Activated CD4-positive, alpha-beta memory T cell treated with anti-CD3 and anti-CD28 coated beads for 36 hours (primary cell): ENCODE measurements at places on chromosomes 6 and 20. TPM values are rescaled to one million over a fixed set of nuclear protein-coding genes. Genes with fewer than 3 reads are reported as not detected.
A peak's percentile ranks its signal among the peaks of the same experiment; 100 is the strongest.

Gene MATN4
- 0.95 TPM for total RNA-seq

Gene WFDC12
- total RNA-seq, result not detected

DNA sequence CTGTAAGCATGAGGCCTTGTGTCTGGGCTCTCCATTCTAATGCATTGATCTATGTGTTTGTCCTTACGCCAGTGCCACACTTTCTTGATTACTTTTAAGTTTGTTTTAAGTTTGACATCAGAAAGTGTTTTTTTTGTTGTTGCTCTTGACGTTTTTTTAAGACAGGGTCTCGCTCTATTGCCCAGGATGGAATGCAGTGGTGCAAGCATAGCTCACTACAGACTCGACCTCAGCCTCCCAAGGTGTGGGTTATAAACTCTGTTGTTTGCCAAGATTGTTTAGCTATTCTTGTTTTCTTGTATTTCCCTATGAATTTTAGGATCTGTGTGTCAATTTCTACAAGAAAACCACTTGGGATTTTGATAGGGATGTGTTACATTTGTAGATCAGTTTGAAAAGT lies 5.6 kb downstream of the MCUR1 start:
- H3K27me3 ChIP-seq, result no peaks in the 10 kb centered on the region
- peaks cover 15% of the 10 kb centered on the region for H3K36me3 ChIP-seq
- H3K27ac ChIP-seq, result no peak overlapping the region
- peaks cover 24% of the 10 kb centered on the region for H3K4me1 ChIP-seq

DNA sequence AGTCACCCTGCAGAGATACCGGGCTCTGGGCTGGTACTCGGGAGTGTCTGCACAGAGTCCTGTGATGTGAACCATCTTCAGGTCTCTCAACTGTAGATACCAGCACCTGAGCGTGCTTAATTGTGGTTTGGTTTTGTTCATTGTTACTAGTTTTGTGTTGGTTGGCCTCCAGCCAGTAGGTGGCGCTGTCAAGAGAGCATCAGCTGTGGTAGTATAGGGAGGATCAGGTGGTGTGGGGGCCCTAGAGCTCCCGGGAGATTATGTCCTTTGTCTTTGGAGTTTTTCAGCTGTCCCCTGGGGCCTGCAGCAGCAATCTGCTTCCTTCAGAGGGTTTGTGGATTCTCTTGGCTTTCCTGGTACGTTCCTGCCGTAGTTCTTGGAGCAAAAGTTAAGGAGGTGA lies 67.9 kb downstream of the CDYL start:
- H3K4me1 ChIP-seq, result peaks cover 52% of the 10 kb centered on the region
- H3K4me3 ChIP-seq, result no peak overlapping the region
- peaks cover 40% of the 10 kb centered on the region for H3K36me3 ChIP-seq
- peak; percentile 17 for DNase-seq
- H3K27me3 ChIP-seq, result no peaks in the 10 kb centered on the region

Gene CDSN
- total RNA-seq, result not detected

Gene CASS4
- total RNA-seq, result 7.8 TPM

Gene BANF2
- total RNA-seq, result not detected

- H3K27me3 ChIP-seq, result peaks cover 7% of the 10 kb centered on the region
- H3K4me1 ChIP-seq, result no peaks in the 10 kb centered on the region
These were observed 38.0 kb downstream of the PKHD1 start for GRCh38 chr6:52049252-52050050.

Gene PRRT1
- 0.36 TPM for total RNA-seq

DNA sequence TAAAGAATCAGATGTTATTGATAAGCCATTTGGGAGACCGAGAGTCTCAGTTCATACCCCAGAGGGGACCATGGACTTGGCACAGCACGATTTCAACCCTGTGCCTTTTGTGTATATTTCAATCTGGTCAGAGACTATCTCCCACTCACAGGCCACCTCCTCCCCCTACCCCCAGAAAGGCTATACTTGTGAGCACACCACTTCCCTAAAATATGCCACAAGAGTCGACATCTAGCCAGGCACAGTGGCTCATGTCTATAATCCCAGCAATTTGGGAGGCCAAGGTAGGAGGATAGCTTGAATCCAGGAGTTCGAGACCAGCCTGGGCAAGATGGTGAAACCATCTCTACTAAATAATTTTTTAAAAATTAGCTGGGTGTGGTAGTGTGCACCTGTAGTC lies 13.6 kb upstream of the TCF15 start:
- no peaks in the 10 kb centered on the region for H3K36me3 ChIP-seq
- H3K4me3 ChIP-seq, result no peak overlapping the region
- H3K27ac ChIP-seq, result no peak overlapping the region
- no peaks in the 10 kb centered on the region for H3K4me1 ChIP-seq

- H3K36me3 ChIP-seq, result no peaks in the 10 kb centered on the region
- no peaks in the 10 kb centered on the region for H3K4me1 ChIP-seq
- H3K4me3 ChIP-seq, result no peak overlapping the region
- H3K27ac ChIP-seq, result no peak overlapping the region
- DNase-seq, result no peak
These were observed 138.4 kb upstream of the TNFAIP3 start for GRCh38 chr6:137728386-137729349.

DNA sequence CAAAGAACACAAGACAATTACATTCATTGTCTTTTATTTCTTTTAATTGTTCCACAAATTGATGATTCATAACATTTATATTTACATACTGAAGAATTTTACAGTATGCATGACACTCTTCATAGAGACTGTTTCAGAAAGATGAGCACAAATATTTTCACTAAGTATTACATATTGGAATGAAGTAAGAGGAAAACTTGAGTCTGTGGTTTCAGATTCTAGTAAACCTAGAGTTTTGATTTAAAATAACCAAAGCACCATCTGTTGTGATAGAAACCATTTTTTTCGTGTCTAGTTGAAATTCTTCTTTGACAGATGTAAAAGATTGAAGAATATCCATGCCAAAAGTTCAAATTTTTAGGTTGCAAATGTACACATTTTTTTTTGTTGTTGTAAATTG lies 32.1 kb upstream of the OPN5 start:
- H3K27ac ChIP-seq, result no peak overlapping the region
- peaks cover 4% of the 10 kb centered on the region for H3K4me1 ChIP-seq
- H3K4me3 ChIP-seq, result no peak overlapping the region
- DNase-seq, result no peak

DNA sequence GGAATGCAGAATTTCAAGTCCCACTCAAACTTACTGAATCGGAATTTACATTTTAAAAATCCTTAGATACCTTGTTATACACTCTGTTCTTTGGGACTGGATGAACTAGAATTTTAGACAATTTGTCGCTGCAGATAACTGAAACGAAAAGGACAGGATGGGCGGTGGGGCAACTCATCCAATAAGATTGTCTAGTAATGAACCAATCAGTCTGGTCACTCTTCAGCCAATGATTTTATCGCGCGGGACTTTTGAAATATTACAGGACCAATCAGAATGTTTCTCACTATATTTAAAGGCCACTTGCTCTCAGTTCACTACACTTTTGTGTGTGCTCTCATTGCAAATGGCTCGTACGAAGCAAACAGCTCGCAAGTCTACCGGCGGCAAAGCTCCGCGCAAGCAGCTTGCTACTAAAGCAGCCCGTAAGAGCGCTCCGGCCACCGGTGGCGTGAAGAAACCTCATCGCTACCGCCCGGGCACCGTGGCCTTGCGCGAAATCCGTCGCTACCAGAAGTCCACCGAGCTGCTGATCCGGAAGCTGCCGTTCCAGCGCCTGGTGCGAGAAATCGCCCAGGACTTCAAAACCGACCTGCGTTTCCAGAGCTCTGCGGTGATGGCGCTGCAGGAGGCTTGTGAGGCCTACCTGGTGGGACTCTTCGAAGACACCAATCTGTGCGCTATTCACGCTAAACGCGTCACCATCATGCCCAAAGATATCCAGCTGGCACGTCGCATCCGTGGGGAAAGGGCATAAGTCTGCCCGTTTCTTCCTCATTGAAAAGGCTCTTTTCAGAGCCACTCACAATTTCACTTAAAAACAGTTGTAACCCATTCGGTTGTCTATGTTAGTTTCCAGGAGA lies 41.9 kb upstream of the HFE start:
- H3K27me3 ChIP-seq, result peaks cover 8% of the 10 kb centered on the region
- H3K4me3 ChIP-seq, result peak overlapping the region; percentile 81
- H3K36me3 ChIP-seq, result peaks cover 11% of the 10 kb centered on the region
- peak; percentile 81 for DNase-seq
- H3K27ac ChIP-seq, result peak overlapping the region; percentile 97

Gene STX16
- total RNA-seq, result 88.7 TPM

DNA sequence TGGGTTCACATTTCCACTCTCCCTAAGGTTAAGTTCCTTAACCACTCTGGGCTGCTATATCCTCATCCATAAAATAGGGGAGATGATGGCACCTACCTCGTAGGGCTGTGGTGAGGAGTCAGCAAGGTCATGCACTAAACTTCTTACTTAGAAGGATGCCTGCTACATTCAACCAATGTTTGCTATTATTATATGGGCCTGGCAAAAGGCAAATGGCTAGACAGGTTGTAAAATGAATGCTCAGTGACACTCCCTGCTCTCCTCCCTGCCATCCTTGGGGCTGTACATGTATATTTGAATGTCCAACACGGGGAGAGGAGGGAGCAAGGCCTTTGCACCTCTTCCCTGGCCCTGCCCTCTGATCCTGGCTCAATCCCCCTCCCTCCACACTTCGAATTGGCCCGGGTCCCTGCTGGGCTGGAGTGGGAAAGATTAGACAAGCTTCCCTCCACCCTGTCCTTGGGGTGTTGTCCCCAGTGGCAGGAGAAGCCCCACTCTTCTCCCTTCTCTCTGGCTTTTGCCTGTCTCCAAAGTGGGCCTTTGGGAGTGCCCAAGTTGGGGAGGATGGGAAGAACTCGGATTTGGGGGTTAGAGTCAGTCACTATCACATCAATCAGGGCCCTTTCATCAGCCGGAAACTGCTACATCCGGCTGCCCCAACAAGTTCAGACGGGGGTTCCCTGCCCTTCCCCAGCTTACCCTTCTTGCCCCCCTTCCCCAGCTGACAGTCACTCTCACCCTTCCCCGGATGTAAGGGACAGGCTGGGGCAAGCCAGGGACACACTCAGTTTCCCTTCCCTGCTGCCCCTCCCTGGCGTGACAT lies 36.3 kb upstream of the VEGFA start:
- DNase-seq, result peak; percentile 70
- no peaks in the 10 kb centered on the region for H3K27me3 ChIP-seq
- H3K36me3 ChIP-seq, result peaks cover 2% of the 10 kb centered on the region
- H3K27ac ChIP-seq, result peak overlapping the region; percentile 67
- H3K4me3 ChIP-seq, result no peak overlapping the region
